ENCODE measurements at places on chromosomes 5 and 9.
A peak's percentile ranks its signal among the peaks of the same experiment; 100 is the strongest.

GRCh38 chr5:40973364-40974004 lies 64.2 kb downstream of the C7 start:
- DNase-seq, result no peak

- DNase-seq, result no peak
Observed at GRCh38 chr5:129858131-129858675, 46.1 kb upstream of the CHSY3 start.

GRCh38 chr5:1139331-1140170 lies 27.7 kb upstream of the SLC12A7 start:
- no peak for DNase-seq

- DNase-seq, result peak; percentile 41
Observed at GRCh38 chr9:99807276-99807852, 14.3 kb upstream of the NR4A3 start.

DNA sequence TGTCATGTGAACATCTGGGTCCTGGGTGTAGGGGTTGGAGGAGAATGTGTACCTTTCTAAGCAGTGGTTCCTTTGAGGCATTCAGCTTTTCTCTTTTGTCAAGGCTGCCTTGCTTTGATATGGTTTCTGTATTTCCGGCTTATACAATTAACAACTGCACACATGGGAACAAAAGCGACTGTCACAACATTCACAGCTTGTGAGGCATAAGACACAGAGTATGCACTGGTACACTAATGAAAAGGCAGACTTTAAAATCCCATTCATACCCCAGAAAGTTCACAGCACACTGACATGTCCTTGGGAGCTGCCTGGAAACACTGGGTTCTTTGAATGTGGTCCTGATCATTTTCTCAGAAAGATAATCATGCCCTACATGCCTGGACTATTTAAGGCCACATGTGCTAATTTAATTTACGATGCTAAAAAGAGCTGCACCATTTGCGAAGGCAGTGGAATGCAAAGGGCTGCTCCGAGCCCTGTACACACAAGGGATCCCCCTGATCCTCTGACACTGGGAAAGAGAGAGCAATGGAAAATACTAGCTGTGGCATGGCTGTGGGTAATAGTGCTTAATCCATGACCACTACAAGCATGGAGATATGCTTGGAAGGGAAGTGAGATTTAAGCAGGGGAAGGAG lies 131.8 kb downstream of the EFNA5 start:
- DNase-seq, result no peak

DNA sequence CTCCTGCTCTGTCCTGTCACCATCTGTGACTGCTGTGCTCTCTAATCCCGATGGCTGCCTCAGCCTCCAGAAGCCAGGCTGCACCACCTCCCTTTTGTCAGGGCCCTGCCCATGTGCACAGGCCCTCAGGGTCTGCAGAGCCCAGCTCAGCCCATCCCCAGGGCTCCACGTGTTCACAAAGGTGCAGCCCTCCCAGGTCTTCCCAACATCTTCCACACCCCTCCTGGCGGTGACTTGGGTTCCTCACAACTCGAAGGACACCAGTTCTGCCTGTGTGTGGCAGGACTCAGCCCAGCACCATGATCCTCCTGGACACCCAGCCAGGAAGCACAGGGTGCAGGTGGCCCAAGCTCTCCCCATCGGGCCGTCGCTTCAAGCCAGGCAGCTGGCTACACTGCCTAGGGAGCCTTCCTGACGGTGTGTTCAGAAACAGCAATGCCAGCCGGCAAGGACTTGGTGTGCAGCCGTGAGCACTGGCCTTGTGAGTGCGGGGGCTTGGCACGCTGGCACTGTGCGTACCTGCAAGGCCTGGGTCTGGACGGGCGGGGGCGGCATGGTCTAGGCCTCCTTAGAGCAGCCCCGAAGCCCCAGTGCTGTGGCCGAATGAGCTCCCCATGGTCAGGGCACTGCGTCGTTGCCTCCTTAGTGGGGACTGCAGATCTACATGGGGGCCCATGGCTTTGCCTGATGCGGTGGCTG lies 96.1 kb downstream of the MRPL36 start:
- DNase-seq, result no peak

DNA sequence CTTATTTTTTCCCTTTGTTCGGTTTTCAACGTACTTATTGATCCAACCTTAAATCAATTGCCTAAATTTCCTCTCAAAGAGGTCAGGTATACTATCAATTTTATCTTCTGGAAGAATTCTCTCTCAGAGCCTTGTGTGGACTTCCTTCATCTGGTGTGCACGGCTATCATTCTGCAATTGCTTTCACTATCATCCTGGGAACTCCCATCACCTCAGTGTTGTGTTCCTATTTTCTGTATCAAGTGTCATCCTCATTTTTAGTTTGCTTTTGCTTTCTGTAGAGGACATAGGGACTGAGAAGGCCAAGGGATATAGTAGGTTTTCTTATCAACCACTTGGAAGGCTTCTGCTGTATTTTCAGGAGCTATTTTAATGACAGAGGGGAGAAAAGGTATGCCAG lies 11.3 kb downstream of the STOM start:
- DNase-seq, result no peak

- peak; percentile 17 for DNase-seq
Observed at GRCh38 chr9:136122425-136123383, 4.0 kb upstream of the TMEM250 start.

GRCh38 chr5:169333518-169333917 lies 32.6 kb upstream of the SLIT3 start:
- no peak for DNase-seq

GRCh38 chr5:16431490-16431889 lies 34.1 kb downstream of the ZNF622 start:
- no peak for DNase-seq

DNA sequence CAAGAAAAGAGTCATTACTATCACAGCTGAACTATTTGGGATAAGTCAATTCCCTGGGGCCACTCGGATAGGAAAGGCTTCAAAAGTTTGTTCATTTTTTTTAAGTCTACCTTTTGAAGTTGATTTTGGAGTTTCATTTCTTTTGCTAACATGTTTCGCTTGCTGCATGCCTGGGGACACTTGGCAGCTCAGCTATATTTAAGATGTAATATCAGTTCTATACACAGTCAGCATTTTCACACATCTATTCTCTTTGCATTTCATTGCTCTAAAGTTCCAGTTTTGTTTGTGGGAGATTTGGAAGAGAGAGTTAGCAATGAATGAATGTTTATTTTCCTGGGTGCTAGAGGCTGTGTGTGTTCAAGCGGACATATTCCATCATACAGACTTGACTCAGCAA lies 445.2 kb upstream of the GRAMD2B start:
- no peak for DNase-seq

Data from fibroblast of lung (primary cell).